H54 (cell line): ENCODE measurements at places on chromosomes 7 and 10.

DNA sequence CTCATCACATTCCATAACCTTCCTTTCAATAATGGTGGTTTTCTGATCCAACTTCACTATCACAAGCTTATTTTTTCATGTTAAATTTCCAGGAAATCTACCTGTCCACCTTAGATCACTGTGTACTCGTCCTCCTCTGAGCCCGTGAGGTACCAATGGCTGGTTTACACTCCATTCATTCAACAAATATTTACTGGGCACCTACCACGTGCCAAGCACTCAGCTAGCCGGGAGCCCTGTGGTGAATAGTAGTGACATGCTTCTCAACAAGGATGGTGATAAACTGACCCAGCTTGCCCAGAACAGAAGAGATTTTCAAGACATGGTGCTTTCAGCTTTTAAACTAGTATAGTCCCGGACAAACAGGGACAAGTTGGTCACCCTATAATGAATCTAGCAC, 98.2 kb downstream of the FAM204A start:
- no peak for DNase-seq

- DNase-seq = no peak
Measured at GRCh38 chr7:11969643-11970042, 137.6 kb upstream of the THSD7A start.

DNA sequence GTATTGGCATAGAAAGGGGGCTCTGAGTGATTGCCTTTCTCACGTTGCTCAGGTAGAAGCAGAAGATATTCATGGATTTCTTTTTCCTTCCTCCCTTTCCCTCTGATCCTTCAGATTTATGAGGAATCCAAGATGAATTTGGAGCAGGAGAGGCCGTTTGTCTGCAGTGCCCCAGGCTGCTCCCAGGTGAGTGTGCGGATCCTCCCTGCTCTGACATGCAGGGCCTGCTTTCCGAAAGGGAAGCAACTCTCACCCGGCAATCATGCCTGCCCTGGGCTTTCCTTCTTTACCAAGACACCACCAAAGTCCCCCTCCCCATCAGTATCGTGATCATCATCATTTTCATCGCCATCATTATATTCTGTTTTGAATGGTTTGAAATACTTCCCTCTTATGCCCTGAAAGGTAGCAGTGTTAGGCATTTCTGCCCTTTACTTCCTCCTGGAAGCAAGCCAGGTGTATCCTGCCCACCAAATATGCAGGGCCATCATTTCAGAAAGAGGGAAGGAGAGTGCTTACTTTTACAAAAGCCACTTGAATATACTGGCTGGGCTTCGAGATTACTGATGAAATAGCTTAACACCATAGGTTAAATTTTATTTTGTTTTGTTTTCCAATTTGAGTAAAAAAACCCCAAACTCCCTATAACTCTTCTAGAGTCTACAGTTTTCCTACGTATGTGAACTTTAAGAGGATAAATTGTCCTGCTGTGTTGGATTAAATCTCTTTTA, 75.9 kb downstream of the CREB5 start:
- no peak for DNase-seq

DNA sequence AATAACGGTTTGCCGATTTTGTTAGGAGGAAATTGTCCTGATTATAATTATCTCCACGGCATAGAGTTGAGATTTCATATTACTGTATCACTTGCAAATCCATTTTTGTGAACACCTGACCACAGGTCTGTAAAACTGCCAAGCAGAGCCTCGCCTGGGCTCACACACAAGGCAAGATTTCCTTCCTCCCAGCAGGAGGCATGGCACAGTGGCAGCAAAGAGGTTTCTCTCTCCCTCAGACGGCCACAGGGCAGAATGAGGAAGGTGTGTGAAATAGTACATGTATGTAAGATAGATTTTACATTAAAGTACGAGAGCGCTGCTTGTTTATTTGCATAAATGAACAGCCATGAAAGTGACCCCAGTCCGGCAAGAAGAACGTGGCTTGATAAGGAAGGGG, 130.1 kb downstream of the CELF2 start:
- DNase-seq = no peak

DNA sequence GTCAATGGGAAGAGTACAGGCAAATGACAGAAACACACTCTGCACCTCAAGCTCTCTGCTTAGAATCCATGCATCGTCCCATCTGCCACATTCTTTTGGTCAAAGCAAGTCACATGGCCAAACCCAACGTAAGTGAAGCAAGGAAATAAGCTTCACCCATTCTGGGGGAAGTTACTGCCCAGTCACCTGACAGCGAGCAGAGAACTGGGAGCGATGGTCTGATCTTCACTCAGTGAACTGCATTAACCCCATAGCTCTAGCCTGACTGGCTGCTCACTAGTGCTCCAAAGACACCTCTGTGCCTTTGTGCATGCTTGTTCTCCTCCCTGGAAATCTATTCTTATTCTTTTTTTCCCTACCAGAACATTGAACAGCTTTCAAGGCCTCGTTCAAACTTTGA, 89.9 kb downstream of the APBB1IP start:
- DNase-seq = no peak

DNA sequence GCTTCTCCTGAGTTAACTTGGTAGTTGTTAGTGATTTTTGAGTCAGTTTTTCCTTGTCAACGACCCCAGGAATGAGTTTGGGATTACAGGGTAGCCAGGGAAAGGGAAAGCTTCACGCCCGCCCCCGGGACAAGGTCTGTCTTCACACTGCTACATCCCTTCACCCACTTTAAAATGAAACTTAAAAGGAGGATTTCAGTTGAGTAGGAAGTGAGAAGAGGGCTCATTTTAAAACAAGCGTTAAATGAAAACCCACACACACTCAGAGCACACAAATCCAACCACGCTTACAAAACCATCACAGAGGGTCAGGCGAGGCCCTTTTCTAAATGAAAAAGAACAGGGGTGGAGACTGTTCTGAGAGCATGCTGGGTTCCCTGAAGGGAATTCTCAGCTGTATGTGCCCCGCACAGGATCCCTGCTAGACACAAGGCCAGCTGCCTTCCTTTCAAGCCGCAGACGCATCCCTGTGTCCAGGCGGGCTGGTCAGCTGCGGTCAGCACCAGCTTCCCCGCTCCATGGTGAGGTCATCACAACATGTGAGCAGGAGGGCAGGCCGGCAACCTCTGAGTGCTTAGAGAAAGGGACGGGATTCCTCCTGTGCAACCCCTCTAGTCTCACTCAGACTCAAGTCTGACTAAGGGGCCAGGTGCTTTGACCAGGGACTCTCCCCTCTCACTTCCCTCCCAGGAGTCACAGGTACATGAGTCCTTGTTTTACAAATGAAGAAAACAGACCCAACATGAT, 111.8 kb downstream of the EGFR start:
- peak; percentile 82 for DNase-seq

GRCh38 chr7:136136906-136137454, 159.8 kb upstream of the MTPN start:
- no peak for DNase-seq

DNA sequence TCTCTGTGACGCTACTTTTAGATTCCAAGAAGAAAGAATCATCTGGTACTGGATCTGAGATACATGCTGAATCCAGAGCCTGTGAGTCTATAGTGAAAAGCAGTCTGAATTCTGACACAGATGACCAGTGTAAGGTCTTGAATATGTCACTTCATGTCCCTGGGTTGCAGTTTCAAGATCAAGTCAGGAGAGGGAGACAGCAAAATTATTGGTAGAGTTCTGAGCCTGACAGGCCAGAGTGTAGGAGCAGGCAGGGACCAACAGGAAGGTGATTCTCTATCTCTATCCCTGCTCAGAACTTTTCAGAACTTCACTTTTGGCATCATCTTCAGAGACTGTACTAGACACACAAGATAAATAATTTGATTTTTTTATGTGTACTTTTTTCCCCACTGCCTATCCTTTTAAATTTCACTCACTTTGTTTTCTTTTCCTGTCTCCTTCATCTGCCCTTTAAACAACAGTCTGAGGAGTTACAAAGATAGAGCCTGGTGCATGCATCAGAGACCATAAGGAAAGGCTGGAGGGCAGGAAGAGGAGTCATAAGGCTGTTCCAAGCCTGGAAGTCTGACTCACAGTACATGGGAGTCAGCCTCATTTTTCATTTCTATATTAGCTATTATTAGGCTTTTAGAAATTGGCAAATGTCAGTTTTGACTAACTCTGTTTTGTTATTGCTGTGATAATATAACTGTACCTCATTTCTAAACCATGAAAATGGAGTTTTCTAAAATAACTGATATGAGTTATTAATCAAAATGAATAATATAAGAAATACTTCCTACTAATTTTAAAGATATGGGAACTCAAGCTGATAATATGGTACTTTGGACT, 120.2 kb upstream of the TMEM229A start:
- DNase-seq = no peak

GRCh38 chr7:140624392-140625191, 16.0 kb downstream of the DENND2A start:
- DNase-seq = no peak

DNA sequence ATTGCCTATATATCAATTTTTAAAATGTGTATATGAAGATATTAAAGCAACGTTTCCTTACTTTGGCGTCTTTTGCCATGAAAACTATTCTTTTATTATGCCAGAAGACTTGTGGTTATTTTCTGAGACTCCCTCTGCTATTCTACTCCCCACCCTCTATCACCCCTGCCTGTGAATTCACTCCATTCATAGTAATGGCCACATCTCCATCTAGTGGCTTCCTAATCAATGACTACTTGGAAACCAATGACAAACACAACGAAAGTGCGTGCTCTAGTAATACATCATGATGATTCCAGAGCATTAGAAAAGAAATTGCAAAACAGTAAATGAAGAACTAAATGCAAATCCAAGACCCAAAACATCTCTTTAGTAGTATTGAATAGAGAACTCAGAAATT, 186.7 kb upstream of the HGF start:
- peak; percentile 5 for DNase-seq

GRCh38 chr10:94123258-94123995, 129.7 kb downstream of the PLCE1 start:
- peak; percentile 81 for DNase-seq
